ENCODE measurements at places on chromosomes 13 and 19.

DNA sequence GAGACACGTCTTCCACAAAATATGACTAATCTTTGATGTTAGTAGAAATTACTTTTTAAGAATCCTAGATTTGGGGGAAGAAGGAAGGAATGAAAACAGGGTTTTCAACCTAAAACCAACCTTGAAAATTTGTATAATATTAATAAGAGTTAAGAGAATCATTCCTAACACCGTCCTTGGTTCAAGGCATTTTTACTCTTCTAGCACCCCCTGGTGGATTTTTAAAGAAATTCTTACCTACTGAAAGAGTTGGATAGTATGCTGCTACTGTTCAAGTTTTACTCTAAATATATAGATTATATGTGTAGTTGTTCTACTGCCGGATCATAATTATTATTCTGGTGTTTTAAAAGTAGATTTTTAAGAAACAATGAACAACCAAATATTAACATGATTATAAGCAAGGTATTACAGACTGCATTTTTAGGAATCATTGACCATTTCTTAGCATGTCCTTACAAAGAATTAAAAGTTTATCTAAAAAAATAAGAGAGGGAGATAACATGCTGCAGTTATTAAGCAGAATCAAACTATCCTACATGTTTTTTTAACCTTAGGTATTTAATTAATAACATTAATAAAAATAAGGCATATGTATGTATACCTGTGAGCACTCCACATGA is 7.4 kb upstream of the SLITRK6 start:
- DNase-seq: peak; percentile 50

- no peak for DNase-seq
Measured at GRCh38 chr19:48907671-48908070, 7.6 kb downstream of the NUCB1 start.

- DNase-seq: no peak
Measured at GRCh38 chr13:41812237-41812636, 148.7 kb downstream of the VWA8 start.

DNA sequence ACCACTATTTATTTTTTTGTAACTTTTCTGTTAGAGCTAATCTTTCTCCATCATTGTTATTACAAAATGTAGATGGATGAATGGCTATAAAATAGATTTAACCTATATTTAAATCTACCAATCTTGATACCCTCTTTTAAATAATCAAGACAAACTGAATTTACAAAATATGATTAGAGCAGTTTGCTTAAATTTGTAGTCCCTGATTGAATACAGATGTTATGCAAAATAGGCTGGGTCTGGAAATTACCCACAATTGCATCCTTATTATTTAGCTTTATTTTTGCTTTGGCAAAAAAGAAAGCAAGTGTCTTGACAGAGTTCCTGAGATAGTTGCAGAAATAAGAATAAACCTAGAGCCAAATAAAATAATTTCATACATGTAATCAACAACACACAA is 352.8 kb downstream of the KLF12 start:
- no peak for DNase-seq
